RWPE1 (cell line): ENCODE measurements at places on chromosomes 6 and 20.

DNA sequence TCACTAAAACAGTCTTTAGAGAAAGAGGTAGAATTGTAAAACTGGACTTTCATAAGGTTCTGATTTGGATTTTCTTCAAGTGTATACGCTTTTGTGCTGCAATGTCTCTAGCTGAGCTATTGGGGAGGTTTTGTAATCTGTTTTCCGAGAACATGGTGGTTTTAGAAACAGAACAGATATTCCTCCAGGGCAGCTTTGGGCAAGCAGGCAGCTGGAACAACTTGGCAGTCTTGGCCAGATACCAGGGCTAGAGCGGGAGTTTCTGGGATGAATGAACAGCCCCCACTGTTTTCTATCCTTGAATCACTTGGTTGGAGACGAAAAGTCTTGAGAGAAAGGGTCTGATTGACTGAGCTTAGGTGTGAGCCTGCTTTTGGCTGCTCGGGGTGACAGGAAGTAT, 17.1 kb upstream of the ARMC2 start:
- no peak for DNase-seq

- no peak for DNase-seq
Observed at GRCh38 chr20:288956-289692, 1.4 kb downstream of the C20orf96 start.

- no peak for DNase-seq
Observed at GRCh38 chr6:81495999-81496398, 256.5 kb downstream of the TENT5A start.

DNA sequence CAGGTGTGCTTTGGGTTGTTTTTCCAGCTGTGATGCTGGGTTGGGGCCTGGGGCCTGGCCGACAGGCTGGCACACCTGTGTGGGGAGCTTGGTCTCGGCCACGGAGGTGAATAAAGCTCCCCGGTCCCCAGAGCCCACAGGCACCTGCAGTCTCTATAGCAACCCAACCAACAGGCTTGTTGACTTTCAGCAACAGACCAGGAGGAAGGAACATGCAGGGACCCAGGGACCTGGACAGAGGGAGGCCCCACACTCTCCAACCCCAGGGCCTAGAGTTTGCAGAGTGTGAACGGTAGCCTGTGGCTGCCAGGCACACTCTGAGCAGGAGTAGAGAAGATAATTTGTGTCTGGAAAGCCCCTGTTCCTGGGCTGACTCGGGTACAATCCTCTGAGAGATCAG, 14.6 kb upstream of the SYNJ2 start:
- DNase-seq: no peak

- DNase-seq: no peak
Observed at GRCh38 chr6:399785-400534, 8.4 kb downstream of the IRF4 start.
